GOT3 (cell line): ENCODE measurements at places on chromosomes 2 and 18.

DNA sequence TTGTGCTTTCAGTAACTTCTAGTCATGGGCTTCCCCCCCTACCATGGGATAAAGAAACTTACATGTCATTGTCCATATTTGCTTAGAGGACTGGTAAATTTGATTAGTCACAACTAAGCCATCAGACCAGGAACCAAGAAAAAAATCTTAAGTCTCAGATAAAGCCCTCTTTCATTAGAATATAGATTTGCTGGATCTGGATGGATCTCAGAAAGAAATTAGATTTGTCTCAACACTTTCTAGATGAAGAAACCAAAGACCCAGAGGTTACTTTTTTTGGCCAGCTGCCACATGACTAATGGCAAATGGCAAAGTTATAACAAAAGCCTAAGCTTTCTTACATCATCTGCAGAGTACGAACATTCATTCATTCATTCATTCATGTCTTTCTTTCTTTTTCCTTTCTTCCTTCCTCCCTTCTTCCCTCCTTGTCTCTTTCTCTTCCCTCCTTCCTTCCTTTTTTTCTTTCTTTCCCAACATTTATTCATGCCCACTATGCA is 60.2 kb downstream of the CDCA7 start:
- DNase-seq: no peak

GRCh38 chr2:43044093-43044681 is 182.2 kb downstream of the ZFP36L2 start:
- no peak for DNase-seq

DNA sequence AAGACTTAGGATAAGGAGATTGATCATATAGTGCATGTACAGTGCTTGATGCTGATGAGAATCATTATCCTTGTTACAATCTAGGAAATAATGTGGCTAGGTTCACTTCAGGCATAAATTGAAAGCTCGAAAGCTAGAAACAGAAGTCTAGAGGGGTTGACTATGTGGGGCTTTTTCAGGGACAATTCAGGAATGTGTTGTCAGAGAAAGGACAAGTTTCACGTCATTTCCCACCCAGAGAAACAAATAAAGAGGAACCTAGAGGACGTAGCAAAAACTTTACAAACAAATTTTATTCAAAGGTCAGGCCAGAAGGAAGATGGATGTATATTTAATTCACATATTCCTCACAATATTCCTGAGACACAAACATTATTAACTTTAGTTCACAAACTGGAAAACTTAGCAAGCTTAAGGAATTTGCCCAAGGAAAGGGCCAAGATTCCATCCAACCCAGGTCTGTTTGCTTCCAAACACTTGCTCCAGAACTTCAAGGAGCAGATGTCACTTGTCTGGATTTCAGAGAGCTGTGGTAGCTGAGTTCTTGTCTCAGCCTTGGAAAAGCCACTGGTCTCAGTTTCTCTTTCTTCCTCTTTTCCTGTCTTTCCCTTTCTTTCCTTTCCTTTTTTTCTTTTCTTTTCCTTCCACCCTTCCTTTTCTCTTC is 7.4 kb downstream of the CYRIA start:
- no peak for DNase-seq

DNA sequence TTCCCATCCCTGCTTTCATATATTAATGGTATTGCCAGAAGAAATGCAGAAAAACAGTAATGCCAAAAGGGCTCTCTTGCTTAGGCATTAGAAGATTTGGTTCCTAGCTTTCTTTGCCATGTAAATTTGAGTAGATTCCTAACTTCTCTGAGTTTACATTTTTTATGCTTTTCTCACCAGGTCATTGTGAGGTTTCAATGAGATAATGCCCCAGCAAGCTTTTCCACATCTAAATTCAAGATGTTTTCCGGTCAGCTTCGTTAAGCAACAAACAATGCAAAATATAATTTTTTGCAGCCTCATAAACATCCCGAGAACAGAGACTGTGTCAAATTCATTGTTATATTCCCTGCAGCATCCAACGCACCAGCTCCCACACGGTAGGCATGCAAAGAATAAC is 44.9 kb downstream of the NCKAP5 start:
- no peak for DNase-seq

DNA sequence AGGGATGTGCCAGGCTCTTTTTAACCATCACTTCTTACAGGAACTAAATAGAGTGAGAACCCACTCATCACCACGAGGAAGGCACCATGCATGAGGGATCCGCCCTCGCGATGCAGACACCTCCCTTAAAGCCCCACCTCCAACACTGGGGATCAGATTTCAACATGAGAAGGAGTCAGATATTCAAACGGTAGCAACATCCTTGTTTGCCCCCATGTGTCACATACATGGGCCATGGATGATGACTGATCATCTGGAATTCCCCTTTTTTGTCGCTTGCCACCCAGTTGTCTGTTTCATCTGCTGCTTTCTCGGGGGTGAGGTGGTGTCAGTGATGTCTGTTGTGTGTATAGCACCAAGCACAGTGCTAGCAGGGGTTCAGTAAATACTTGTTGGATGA is 57.9 kb downstream of the NCK2 start:
- DNase-seq: no peak

- DNase-seq: no peak
Measured at GRCh38 chr2:101756266-101756665, 58.8 kb downstream of the MAP4K4 start.

- no peak for DNase-seq
Measured at GRCh38 chr2:158644139-158644538, 151.0 kb upstream of the DAPL1 start.

DNA sequence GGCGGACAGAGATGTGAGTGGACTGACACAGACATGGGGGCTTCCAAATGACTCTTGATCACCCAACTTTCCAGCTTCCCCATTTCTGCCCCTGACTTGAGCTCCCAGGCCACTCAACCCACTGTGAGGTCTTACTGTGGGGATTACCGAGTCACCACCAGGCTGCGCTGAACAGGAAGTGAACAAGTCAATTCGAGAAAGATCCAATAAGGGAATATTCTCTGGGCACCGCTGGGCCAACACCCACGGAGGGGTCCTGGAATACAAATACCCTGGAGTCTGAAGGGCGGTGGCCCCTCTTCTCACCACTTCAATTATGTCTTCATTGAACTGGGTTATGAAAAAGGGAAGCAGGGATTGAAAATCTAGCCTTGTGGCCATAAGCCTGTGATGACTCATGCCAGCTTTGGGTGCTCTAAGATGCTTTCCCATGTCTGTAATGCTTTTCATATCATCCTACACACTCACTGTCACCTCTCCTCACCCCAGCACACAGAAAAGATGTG is 37.7 kb downstream of the BCL11A start:
- no peak for DNase-seq

DNA sequence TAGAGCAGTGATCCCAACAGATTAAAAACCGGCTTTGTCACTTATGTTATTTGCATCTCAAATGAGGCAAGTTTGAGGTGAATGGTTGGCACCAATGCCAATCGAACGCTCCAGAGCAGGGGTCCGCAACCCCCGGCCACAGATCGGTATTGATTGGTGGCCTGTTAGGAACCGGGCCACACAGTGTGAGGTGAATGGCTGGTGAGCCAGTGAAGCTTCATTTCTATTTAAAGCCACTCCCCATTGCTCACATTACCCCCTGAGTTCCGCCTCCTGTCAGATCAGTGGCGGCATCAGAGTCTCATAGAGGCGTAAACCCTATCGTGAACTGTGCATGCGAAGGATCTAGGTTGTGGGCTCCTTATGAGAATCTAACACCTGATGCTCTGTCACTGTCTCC is 132.0 kb downstream of the TMEM182 start:
- no peak for DNase-seq

DNA sequence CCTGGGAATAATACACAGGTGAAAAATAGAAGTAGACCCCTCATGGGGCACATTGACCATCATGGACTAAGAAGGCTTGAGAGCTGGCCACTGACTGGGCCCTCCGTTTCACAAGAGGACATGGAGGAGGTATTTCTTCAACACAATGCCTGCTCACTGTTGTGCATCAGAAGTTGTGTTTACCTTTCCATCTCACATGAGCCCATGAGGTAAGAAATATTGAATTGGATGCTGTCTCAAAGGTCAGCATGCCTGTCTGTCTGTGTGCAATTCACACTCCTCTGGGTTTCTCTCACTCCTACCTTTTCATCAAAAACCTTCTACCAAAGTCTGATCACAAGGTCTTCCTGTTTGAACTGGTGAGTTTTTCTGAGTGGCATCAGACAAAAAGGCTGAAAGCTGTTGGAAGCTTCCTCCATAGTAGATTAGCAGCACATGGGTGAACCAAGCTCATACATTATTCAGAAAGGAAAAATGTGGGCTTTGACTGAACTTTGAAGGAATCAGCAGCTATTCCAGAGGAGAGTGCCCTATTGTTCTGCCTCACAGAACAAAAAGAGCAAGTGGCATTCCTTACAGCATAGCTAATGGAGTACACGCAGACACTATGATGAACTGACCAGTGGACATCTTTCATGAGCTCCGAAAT is 143.2 kb upstream of the RND3 start:
- DNase-seq: no peak

- DNase-seq: no peak
Measured at GRCh38 chr18:904218-905090, at the start of gene ADCYAP1. Gene ADCYAP1, plus strand, starts transcription at chr18:904871. Its CDS starts 516 bp downstream, at chr18:905387.

DNA sequence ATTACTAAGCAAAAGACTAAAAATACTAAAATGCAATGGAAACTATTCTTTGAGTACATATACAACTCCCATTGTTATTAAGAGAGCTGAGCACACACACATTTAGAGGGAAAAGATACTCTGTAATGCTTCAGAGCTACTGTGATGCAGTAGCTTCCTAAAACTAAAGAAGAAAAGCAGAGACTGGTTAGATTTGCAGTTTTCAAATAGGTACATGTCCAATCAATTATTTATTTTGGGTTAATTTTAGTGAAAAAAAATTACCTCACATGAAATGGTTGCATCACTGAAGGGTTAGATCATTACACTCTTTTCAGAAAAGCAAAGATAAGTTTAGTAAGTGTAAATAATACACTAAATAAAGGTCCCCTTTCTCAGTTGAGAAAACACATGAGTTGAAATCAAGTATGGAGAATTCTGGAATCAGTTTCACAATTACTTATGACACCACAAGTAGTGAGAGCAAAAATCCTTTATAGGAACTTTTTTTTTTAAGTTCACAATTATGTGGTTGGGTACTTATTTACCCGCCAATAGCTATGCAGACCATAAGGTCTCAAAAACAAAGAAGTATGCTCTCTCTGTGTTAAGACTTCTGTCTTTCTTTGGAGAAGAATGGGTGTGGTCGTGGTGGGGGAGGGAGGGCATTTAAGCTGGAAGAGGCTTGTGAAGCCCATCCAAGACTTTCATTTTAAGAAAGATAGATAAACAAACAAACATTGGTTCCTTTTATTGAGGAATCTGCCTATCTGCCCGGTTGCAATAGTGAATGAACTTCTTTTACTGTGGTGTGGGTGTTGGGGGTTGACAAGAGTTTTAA is 25.3 kb upstream of the SERTAD2 start:
- no peak for DNase-seq

GRCh38 chr2:69994166-69994565 is 32.7 kb upstream of the ASPRV1 start:
- DNase-seq: no peak

- no peak for DNase-seq
Measured at GRCh38 chr2:55109219-55109891, 59.1 kb upstream of the RTN4 start.

GRCh38 chr2:45874344-45874743 is 222.9 kb downstream of the PRKCE start:
- DNase-seq: no peak

DNA sequence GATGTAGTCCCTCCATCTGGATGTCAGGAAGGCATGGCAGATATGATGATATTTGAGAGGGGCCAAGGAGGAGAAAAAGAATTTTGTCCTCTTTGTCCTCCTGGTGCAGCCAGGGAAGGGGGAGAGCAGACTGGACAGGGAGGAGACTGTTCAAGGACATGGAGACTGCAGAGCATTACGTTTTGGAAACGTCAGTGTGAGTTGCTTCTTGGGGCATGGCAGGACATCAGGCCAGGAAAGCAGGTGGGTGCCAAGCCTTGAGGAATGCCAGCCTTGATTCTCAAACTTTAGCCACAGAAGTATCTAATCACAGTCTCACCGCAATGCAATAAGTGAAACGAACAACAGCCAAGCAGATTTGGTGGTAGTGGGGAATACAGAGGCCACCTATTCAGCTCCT is 66.2 kb downstream of the BMP10 start:
- no peak for DNase-seq

- DNase-seq: no peak
Measured at GRCh38 chr18:31876707-31877106, 66.2 kb downstream of the TRAPPC8 start.

GRCh38 chr2:151476287-151476686 is 66.6 kb downstream of the RIF1 start:
- no peak for DNase-seq

GRCh38 chr2:238846628-238847418 is 1.1 kb upstream of the TWIST2 start:
- DNase-seq: no peak

- DNase-seq: no peak
Measured at GRCh38 chr2:97712693-97713295, 582 bp upstream of the ZAP70 start.

DNA sequence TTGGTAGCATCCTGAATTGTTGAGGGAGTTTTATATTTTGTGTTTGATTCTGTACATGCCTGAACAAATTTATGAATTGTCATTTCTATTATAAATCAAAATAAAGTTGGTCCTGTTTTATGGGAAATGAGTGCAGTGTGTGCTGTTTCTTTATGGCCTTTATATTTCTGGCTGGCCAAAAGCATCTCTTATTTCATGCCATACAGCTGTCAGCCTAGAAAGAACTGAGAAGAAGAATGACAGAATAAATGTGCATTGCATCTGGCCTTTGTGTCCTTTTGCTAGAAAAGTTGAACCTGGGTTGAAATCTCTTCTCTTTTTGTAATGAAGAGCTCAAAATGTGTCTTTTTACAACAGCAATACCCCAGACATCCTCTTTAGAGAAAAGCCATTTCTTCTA is 474.7 kb upstream of the LRATD1 start:
- DNase-seq: no peak

- DNase-seq: no peak
Measured at GRCh38 chr2:11701751-11702301, 31.8 kb upstream of the NTSR2 start.

GRCh38 chr2:226882606-226883005 is 46.8 kb downstream of the RHBDD1 start:
- DNase-seq: no peak

- no peak for DNase-seq
Measured at GRCh38 chr18:79637181-79637920, 42.3 kb upstream of the CTDP1 start.

DNA sequence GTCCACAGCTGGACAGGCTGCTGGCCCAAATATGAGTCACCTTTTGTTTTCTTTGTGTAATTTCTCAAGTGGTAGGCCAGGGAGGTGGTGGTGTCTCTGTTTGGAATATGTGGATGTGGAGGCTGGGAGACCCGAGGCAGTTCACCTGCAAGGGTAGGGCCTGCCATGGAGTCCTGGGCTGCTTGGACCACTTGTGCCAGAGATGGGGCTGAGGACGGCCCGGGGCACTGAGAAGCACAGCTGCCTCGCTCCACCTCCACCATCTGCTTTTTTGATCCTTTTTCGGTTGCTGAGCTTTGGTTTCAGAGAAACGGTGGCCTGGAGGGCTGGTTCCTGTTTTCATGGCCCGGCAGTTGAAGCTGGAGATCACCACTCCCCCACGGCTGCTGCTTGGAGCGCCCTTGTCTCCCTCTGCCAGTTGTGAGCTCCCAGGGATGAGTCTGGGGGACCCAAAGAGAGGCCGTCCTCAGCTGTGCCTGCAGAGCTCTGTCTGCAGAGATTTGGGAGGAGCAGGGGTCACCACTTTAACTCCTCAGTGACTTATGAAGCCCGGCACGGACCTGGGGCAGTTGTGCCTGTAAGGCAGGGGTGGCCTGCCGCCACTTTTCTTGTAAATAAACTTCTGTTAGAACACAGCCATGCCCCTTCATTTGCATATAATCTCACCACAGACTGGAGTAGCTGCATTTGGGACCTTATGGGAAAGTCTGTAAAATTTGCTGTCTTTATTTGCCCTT is 67.6 kb upstream of the MCFD2 start:
- no peak for DNase-seq
